Cortex of kidney (tissue), 1 donor: ENCODE measurements at places on chromosomes 7 and 10.

GRCh38 chr7:138075350-138075749 lies 909 bp upstream of the AKR1D1 start:
- DNase-seq, result no peak

DNA sequence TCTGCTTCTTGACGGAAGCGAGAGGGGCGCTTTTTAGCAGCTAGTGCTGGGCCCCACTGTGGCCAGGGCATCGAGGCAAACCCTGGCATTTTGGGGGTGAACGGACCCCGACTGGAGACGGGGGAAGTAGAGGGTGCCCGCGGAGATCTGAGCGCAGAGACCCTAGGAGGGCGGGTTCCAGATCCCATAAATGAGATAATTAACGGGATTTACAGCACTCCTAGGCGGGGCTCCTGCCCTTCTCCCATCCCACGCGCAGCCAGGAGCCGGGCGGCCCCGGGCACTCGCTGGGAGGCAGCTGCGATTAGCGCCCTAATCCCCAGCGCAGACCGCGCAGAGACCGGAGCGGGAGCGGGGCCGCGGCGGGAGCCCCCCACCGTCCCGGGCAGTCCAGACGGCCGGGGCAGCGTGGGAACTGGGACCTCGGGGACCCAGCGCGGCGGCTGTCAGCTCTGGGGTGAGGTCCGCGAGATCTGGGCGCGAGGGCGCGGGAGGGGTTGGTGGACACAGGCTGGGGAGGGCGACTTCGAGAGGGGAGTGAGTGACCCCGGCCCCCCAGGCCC lies 735 bp downstream of the JCAD start:
- DNase-seq, result no peak

- no peak for DNase-seq
These were observed 311.3 kb upstream of the ZMIZ1 start for GRCh38 chr10:78757344-78757925.

- DNase-seq, result no peak
These were observed 110.6 kb downstream of the ZFAND4 start for GRCh38 chr10:45561952-45562351.

DNA sequence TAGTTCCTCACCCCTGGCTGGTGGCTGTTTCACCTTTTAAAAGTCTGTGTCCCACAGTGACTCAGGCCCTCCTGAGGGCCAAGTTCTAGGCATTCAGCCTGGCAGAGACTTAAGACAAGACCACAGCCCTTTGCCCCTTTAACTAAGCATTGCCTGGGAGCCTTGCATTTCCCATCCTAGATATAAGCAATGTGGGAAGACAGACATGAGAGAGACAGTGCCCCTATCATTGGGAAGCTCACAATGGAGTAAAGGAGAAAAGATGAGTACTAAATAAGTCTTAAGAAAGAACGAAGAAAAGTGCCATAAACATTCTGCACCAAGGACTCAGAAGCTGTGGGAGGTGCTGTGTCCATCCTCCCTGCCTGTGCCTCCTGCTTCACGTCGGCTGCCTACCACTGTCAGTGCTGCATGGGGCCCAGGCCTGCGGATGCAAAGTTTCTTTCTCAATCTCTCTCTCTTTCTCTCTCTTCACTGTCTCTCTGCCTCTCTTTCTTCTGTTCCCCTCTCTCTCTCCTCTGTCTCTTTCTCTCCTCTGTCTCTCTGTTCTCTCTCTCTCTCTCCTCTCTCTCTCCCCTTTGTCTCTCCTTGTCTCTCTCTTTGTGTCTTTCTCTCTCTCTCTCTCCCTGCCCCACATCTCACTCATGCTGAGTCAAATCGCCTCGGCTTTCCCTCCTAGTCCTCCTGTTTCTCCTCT lies 21.5 kb downstream of the GPRIN2 start:
- no peak for DNase-seq

- DNase-seq, result no peak
These were observed 384.4 kb downstream of the PARD3 start for GRCh38 chr10:34430685-34431084.

DNA sequence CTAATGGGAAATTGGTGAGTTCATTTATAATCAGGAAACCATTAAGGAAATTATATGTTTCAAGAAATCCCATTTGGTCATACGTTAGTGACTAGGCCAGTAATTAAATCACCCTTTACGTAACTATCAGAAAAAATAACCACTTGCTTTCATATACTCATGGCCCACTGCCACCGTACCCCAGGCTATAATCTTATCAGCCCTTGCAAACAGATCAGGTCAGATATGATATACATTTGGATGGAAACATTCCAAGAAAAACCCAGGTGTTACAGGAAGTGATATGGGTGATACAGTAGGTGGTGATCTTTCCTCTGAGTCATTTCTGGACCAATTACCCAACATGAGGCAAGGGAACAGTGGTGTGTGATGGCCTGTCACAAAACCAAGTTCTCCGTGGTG lies 481.0 kb upstream of the SEMA3A start:
- no peak for DNase-seq

DNA sequence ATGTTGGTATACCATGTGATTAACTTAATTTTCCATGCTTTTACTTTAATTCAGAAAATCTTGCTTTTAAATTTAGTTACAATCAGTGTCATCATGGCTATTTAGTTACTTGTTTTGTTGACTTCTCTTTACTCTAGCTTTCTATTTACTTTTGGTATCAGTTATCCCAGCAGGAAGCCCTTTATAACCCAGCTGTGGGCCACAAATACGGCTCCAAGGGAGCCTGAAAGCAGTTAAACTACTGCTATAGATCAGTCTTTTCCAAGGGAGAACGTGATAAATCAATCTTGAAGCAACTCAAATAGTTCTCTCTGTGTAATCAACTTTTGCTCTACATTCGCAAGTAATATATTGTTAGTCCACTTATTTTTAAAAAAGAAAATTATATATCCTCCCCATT lies 287.4 kb downstream of the CACNA2D1 start:
- no peak for DNase-seq

GRCh38 chr10:107056182-107056581 lies 108.3 kb downstream of the SORCS1 start:
- DNase-seq, result no peak

DNA sequence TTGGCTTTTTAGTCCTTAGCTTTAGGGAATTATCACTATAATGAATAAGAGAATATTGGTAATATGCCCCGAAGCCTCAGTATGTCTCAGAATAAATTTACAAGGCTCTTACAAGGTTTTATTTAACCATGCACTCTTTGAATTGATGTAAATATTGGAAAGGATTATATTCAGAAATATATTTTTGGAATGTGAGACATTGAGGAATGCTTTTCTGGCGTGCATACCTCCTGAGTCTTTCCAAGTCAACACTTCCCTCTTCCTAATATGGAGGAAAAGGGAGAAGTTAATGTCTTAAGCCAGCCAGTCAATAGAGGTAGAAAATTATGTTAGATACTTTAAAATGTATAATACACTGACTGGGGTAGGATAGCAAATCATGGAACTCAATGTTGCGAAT lies 1.2 kb upstream of the OR2F1 start:
- DNase-seq, result no peak

DNA sequence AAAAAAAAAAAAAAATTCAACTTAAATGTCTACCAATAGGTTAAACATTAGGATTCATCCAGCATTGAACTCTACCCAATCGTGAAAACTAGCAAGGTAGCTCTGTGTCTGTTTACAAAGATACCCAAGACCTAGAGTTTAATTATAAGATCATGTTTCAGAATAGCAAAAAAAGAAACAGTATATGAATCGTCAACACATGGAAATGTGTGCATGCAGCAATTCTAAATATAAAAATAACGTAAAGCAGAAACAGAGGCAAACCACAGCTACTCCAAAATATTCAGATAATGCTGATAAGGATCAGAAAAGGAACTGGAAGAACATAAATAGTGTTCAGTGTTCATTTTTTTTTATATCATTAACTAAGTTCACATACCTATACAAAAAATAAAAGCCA lies 68.7 kb downstream of the AFAP1L2 start:
- DNase-seq, result no peak

GRCh38 chr7:124089621-124090020 lies 56.8 kb upstream of the TMEM229A start:
- no peak for DNase-seq

GRCh38 chr7:156504687-156505545 lies 135.7 kb upstream of the RNF32 start:
- DNase-seq, result no peak

DNA sequence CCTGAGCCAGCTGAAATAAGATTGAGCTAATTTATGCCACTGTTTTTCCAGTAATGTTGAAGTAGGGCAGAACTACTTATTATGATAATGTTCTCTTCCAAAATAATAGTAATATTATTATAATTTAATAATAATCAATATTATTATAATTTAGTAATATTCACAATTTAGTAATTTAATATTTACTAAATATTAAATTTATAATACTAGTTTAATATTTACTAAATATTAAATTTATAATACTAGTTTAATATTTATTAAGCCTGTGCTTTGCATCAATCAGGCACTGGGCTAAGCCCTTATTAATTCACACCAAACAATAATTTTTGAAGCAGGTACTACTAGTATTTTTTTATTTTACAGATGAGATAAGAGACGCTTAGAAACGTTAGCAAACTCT lies 170.1 kb downstream of the BBS9 start:
- no peak for DNase-seq

DNA sequence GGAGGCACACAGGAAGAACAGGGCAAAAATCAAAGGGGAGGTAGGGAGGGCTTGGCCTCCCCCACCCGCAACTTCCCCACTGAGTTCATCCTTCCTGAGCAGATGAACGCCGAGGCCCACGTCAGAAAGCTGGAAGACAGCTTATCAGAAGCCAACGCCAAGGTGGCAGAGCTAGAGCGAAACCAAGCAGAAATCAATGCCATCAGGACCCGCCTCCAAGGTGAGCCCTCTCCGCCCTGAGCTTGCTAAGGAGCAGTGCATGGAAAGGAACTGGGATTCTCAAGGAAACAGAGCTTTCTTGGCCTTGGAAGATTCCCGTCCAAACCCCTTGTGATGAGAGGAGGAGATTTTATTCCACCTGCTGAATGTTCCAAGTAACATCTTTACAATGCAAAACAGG lies 16.5 kb downstream of the MYH16 start:
- DNase-seq, result no peak

- no peak for DNase-seq
These were observed 194.8 kb downstream of the CELF2 start for GRCh38 chr10:11212288-11213085.

DNA sequence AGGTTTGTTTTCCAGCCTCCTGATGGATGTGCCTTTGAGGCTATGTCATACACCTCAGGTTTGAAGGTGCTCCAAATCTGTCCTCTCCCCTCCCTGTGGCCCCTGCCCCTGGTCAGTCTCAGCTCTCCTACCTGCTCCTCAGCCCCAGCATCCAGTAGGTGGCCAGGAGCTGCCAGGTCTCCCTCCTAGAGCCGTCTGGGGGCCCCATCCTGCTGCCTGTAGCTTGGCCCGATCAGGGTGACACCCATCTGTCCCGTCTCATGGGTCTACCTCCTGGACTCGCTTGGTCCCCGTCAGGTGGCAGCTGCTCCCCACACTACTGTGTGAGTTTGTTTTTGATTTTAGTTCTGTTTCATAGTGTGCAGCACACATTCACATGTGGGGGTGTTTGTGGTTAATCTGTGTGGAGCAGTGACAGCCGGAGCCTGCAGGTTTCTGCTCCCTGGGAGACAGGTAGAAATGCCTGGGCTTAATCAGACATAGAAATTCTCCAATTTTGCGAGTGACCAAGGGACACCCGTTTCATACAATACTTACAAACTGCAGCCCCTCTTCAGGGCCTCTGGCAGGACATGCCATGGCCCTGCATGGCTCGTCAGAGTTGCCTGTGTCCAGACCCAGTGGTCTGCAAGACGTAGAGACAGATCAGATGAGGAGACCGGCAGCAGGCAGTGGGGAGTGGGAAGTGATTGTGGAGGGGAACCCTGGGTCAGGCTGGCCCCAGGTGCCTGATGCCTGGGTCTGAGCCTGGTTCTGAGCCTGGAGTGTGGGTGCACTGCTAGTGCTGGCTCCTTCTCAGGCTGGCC lies 17.1 kb downstream of the ADCY1 start:
- no peak for DNase-seq

- no peak for DNase-seq
These were observed 33.1 kb downstream of the SCRN1 start for GRCh38 chr7:29956487-29956836.

DNA sequence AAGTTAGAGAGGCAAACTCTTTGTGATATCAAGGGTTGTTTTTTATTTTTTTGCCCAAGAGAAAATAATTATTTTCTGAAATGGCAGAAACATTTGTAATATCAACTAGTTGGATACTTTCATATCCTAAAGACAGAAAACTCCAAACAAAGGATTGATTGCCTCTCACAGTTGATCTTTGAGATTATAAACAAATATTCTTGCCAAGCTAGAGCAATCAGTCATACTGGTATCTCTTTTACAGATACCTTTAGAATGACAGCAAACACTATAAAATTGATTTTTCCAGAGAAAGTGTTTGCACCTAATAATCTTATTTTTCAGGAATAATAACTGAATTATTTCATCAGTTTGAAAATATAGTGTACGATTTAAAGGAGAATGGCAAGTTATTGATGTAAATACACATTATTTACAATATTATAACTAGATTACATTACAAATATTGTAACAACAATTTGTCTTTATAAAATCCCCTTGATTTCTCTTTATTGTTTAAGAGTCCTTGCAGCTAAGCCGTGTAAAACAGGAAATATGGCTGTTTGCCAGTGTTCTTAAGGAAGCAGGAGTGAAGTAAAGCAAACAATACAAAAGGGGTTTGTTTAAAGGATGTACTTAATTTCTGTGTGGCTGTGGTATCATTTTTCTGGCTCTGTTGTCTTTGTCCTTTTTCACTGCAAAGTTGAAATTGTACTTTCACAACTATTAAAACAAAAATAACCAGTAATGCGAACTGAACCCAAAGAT lies 58.4 kb downstream of the MAPK8 start:
- no peak for DNase-seq

- no peak for DNase-seq
These were observed 260.7 kb downstream of the BMPER start for GRCh38 chr7:34165927-34166550.

- no peak for DNase-seq
These were observed 16.3 kb upstream of the SLC29A4 start for GRCh38 chr7:5266191-5267028.

DNA sequence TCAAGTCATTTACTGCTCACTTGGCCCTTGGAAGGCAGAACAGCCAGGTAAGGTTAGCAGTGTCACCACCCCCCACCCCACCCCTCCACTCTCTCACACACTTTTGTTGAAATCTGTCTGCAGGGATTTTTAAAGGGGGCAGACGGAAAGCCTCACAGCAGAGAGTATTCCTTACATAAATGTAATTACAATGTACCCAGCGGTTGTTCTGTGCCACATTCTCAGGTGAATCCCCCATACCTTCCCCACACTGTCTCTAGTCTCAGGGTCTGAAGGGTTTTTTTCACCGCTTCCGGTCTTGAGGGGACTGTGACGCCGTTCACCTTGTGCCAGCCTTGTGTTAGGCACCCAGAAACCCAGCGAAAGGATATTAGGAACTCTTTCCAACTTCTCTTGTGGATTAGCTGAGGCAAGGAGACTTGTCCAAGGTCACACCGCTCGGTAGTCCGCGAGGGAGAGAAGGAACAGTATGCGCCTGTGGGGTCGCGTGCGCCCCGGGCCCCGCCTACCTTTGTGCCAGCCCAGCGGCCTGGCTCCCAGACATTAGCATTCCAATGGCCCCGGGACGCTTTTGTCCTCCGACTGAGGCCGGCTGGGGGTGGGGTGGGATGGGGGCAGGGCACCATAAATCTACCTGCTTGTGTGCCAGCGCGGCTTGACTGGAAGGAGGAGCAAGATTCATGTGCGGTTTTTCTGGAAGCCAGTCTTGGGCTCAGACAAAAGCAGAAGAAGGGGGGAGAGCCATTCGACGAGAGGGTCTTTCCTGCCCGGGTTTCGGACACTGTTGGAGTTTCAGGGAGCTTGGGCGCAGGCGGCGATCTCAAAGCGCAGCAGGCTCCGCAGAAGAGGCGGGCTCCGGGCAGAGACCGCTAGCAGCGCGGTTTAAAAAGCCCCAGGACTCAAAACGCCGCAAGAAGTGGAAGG lies 4.5 kb downstream of the NEUROG3 start:
- no peak for DNase-seq
